LNCaP clone FGC (cell line): ENCODE measurements at places on chromosomes 2 and 18.

DNA sequence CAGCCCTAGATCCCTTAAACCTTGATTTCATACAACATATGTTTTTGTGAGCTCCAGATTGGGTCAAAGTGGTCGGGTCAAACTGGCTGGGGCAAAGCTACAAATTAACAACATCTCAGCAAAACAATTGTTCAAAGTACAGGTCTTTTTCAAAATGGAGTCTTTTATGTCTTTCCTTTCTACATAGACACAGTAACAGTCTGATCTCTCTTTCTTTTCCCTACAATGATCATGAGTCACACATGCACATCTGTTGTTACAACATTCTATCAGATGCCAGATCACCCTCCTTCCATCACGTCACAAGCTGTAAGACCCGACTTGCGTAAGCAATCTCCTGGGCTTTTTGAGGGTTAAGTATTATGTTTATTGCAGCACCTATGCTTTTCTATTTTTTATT is 55.1 kb downstream of the RHOB start:
- DNase-seq = no peak

- no peak for DNase-seq
Measured at GRCh38 chr2:194380011-194380410, 1277.0 kb upstream of the SLC39A10 start.

DNA sequence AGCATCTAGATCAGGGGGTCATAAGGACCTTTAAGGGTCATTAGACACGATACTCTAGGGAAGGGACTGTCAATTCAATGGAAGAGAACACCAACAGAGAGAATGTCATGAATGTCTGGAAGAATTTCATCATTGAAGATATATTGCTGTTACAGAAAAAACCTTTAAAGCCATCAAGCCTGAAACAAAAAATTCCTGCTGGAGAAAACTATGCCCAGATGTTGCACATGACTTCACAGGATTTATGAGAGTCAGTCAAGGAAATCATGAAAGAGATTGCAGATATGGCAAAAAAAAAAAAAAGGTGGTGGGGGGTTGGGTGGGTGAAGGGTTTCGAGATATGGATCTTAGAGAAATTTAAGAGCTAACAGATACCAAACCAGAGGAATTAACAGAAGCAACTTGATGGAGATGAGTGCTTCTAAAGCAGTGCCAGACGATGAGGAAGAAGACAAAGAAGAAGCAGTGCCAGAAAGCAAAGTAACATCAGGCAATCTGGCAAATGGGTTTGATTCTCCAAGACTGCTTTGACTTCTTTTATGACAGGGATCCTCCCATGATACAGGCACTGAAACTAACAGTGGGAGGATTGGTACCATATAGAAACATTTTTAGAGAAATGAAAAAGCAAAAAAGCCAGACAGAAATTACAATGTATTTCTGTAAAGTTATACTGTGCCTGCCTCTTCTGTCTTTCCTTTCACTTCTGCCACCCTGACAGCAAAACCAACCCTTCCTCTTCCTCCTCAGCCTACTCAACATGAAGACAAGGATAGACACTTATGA is 28.5 kb downstream of the MAP4K3 start:
- DNase-seq = no peak

DNA sequence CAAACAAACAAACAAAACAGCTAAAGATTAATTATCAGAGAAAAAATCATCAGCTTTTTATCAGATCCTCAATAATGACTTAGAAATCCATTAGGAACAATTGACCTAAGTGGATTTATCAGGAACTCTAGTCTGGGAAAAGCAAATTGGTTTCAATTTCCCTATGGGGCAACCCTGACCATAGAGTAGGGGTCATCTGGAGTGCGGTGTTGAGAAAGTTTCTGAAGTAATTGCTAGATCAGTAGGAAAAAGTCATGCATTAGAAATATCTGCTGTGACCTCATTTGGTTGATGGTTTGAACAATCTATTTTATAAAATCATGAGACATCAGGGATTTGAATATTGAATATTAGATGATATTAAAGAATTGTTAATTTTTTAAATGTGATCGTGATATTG is 507.9 kb downstream of the TXNL1 start:
- no peak for DNase-seq

- no peak for DNase-seq
Measured at GRCh38 chr18:35411625-35412351, 34.7 kb upstream of the ZNF396 start.

- no peak for DNase-seq
Measured at GRCh38 chr2:71859211-71859847, 288.3 kb downstream of the CYP26B1 start.

GRCh38 chr2:67524777-67525176 is 127.6 kb downstream of the ETAA1 start:
- DNase-seq = no peak

GRCh38 chr18:67408240-67408639 is 108.3 kb downstream of the DSEL start:
- DNase-seq = no peak

- no peak for DNase-seq
Measured at GRCh38 chr2:20363578-20363977, 12.9 kb upstream of the PUM2 start.

- DNase-seq = no peak
Measured at GRCh38 chr2:637804-638203, 39.4 kb downstream of the TMEM18 start.

GRCh38 chr18:12694032-12694431 is 8.5 kb downstream of the CEP76 start:
- no peak for DNase-seq
